ENCODE measurements at places on chromosomes 16 and 17. TPM values are rescaled to one million over a fixed set of nuclear protein-coding genes. Genes with fewer than 3 reads are reported as not detected.
A peak's percentile ranks its signal among the peaks of the same experiment; 100 is the strongest.

- peak; percentile 78 for DNase-seq
Measured at GRCh38 chr16:57091975-57092785, at the start of gene CPNE2. Gene CPNE2 (plus strand): TSS chr16:57092583. CDS start chr16:57110743, 18,160 bp downstream.

- DNase-seq = no peak
Measured at GRCh38 chr16:19691161-19691711, 26.8 kb downstream of the KNOP1 start.

Gene SYNGR3
- 7.0 TPM for total RNA-seq

Gene PGAP3
- 29.0 TPM for total RNA-seq

Gene AKAP10
- 101 TPM for total RNA-seq

DNA sequence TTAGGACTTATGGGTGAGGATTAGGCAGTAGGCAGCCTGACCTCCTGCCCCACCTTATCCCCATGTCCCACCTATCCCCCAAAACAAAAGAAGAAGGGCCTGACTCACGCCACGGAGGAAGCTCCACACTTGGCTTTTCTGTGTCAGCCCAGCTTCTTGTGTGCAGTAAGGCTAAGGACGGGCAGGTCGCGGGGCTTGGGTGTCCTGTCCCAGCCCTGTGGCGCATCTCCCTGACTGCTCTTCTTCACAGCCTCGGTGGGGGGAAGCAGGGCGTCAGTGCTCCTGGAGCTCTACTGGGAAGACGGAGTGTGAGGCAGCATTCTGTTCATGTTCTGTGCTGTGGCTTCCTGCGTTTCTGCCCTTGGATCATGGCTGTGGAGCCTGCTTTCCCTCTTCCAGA, 34.6 kb upstream of the ALDH3A2 start:
- DNase-seq = peak; percentile 52

- no peak for DNase-seq
Measured at GRCh38 chr16:62020681-62021080, 15.6 kb downstream of the CDH8 start.

Gene CA4
- total RNA-seq = 1.5 TPM

Gene QPRT
- total RNA-seq = 104 TPM

Gene UTS2R
- 0.40 TPM for total RNA-seq

DNA sequence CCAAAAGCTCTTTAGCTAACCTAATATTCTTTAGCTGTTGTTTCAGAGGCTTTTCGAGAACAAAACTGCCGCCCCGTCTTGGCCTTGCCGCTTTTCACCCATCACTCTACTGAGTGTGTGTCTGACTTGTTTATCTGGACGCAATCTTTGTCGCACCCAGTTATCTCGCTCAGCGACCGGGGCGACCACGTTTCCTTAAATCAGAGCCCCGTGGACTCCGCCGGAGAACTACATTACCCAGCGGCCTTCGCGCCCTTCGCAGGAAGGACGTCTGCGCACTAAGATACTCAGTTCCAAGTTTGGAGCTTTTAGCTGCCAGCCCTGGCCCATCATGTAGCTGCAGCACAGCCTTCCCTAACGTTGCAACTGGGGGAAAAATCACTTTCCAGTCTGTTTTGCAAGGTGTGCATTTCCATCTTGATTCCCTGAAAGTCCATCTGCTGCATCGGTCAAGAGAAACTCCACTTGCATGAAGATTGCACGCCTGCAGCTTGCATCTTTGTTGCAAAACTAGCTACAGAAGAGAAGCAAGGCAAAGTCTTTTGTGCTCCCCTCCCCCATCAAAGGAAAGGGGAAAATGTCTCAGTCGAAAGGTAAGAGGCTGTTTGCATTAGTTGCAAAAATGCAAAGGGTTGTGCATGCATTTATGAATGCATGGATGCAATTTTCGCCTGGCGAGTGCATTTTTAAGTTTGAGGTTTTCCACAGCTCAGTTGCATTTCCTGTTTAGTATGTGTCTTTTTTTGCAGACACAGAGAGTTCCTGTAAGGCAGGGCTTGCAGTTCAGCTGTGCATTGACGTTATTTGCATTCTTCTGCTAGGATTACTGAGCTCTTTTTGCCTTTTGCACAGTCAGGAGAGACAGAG, at the start of gene MAP2K6:
Gene MAP2K6, plus strand, starts transcription at position 290 of the 867 bp plus-strand sequence. Its CDS starts 288 bp downstream, at position 578.
- DNase-seq = peak; percentile 96

Gene KRTAP17-1
- not detected for total RNA-seq

Gene MYH3
- 1.1 TPM for total RNA-seq

GRCh38 chr16:72530434-72530833, 358.5 kb upstream of the PMFBP1 start:
- DNase-seq = no peak

DNA sequence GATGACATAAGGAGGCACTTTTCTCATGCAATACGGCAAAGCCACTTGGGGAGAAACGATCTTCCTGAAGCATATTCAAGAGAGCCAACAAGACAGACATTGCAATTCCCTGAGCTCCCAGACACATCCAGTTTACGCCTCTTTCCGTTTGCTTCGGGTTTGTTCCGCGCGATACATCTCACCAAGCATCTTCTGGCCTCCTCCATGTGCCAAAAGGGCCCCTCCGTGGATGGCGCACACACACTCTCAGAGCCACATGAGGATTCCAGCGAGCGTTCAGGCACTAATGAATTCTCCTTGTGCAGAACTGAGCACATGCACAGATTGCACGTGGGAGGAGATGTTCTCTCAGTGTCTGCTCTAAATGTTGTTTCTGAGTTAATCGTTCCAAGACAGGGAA, 146.7 kb upstream of the SHISA6 start:
- DNase-seq = no peak

GRCh38 chr17:7884581-7885366, 3.8 kb upstream of the CHD3 start:
- DNase-seq = peak; percentile 65

DNA sequence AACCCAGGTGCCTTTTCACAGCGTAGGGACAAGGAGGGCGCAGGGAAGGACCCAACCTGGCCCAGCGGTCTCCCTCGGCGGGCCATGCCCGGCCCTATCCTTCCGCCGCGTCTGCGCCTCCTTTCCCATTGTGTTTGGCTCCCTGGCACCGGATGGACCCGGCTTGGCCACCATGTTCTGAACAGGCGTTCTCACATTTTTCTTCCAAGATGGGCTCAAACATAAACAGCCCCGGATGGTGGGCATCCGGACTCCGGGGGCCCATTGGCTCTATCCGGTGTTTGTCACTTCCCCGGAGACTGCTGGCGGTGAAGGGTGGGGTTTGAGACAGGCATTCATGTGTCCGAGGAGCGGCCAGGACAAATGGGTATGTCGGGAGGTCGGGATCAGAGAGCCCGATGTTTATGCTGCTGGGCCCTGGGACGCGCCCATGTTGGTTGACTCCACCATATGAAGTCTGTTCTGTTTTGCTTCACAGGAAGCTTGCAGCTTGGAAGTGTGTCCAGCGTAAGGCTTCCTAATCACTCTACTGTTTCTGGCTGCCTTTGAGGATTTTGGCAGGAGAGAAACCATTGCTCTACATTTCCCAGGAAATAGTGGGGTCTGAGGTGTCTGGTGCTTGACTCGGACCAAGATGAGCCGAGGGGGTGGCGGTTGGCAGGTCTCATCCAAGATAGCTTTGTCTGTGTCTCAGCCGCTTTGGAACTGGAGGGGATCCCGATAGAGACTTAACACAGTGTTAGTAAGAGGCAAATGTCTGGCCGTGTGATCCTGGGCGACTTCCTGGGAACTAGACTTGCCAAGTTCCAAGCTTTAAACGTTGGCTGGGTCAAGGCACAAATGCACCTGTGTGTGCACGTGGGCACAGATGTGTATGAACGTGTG, 188.3 kb downstream of the IRF8 start:
- no peak for DNase-seq

- peak; percentile 73 for DNase-seq
Measured at GRCh38 chr16:10878644-10879501, 1.9 kb downstream of the CIITA start.

DNA sequence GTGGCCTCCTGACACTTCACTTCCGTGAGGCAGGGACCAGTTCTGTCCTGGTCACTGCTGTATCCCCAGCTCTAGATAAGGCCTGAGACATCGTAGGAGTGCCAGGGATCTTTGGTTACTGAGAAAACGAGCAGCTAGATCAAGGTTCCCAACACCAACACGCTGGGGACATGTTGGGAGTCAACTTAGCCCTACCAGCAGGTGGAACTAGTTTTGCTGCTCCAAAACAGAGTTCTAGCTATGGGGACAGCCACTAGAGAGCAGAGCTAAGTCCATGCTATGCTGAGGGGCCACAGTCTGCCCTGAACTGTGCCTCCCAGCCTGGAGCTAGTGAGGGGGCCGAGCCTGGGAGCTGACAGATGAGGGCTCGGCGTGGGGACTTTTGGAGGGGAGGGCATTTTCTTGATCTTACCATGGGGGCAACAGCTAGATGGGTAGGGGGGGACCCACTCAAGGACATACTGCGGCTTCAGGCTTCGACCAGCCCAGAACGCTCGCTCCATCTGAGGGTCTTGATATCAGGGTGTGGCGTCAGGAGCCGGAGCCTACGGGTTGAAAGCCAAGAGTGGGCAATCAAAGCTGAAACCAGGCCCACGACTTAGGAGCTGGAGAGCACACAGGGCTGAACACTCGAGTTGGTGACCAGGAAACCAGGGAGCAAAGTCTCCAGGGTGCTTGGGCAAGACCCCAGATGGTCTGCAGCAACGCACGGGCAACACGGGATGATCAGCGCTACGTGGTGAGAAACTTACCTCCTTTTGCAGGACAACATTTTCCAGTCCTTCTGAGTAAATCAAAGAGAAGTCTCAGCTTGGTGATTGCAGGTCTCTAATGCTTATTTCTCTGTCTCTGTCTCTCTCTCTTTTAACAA, 13.4 kb downstream of the SNX20 start:
- DNase-seq = peak; percentile 56

GRCh38 chr16:20899477-20900298, 470 bp downstream of the DCUN1D3 start:
- no peak for DNase-seq

Gene KRTAP4-1
- not detected for total RNA-seq

Gene DPH1
- total RNA-seq = 48.3 TPM

Gene APOH
- not detected for total RNA-seq

DNA sequence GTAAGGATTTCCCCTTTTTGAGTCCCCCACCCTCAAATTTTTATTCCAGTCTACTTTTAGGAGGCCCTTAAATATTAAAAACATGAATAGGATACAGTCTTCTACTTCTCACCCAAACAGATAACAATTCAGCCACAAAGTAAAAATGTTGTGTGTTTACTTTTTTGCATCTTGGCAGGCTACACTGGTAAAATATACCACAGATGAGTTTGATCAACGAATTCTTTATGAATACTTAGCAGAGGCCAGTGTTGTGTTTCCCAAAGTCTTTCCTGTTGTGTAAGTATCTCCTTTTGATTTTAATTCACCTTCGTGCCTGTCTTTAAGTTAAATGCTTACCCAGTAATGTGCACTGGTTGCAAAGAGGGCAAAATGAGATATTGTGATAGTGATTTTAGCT, 34.4 kb upstream of the RAB11FIP4 start:
- DNase-seq = no peak

GRCh38 chr16:10522966-10523365, 57.4 kb downstream of the EMP2 start:
- no peak for DNase-seq

- peak; percentile 48 for DNase-seq
Measured at GRCh38 chr17:75478508-75478907, 22.1 kb downstream of the TMEM94 start.

Gene KCNJ2
- 0.29 TPM for total RNA-seq

GRCh38 chr16:88030498-88030897, 79.3 kb downstream of the BANP start:
- no peak for DNase-seq

Measured in endodermal cell (in vitro differentiated cells).